ENCODE measurements at places on chromosomes 12 and 14. TPM values are rescaled to one million over a fixed set of nuclear protein-coding genes. Genes with fewer than 3 reads are reported as not detected.
A peak's percentile ranks its signal among the peaks of the same experiment; 100 is the strongest.

GRCh38 chr14:69852531-69853321 is 26.5 kb upstream of the SMOC1 start:
- H3K27ac ChIP-seq = no peak overlapping the region
- H3K4me1 ChIP-seq = no peaks in the 10 kb centered on the region
- no peaks in the 10 kb centered on the region for H3K36me3 ChIP-seq
- no peaks in the 10 kb centered on the region for H3K27me3 ChIP-seq

GRCh38 chr14:95784137-95784536 is 70.2 kb upstream of the TCL1A start:
- H3K4me1 ChIP-seq = no peaks in the 10 kb centered on the region
- H3K4me3 ChIP-seq = no peak overlapping the region
- peak; percentile 76 for DNase-seq
- H3K27me3 ChIP-seq = no peaks in the 10 kb centered on the region
- H3K27ac ChIP-seq = no peak overlapping the region

- H3K27me3 ChIP-seq = peaks cover 78% of the 10 kb centered on the region
- no peaks in the 10 kb centered on the region for H3K36me3 ChIP-seq
- H3K4me3 ChIP-seq = no peak overlapping the region
- no peak for DNase-seq
Measured at GRCh38 chr12:53765891-53766290, 14.1 kb upstream of the CISTR start.

DNA sequence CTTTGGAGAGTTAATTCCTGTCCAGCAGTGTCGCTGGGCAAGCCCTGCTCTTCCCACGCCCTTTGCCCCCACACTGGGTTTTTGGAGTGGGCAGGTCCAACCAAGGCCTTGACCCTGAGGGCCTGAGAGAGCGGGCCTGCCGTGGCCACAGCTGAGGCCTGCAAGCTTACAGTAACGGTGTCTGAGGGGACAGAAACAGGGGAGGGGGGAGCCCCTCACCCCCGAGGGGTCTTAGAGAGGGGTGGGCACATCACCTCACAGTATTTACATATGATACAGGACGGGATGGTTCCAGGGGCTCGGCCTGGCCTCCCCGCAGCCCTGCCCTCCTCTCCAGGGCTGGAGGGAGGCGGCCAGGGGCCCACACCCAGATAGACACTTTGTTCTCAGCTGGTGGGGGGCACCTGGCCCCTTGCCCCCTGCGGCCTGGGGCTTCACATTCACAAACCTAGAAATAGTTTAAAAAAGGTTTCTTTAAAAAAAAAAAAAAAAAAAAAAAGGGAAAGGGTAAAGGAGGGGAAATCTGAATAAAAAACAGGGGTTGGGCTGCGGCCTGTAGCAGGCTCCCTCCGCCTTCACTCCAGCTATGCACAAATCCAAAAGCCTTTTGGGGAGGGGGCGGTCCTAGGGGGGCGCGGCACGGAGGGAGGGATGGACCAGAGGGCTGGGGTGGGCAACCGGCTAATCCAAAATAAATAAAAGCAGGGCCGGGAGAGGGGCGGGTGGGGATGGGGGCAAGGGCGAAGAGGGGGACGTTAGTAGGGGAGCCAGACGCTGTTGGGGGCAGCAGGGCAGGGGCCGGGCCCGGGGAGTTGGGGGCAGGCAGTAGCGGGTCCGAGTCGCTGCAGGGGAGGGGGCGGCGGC is 14.8 kb upstream of the PLA2G1B start:
- H3K4me3 ChIP-seq = peak overlapping the region; percentile 30
- H3K4me1 ChIP-seq = no peaks in the 10 kb centered on the region
- no peaks in the 10 kb centered on the region for H3K36me3 ChIP-seq
- 0 out of 2 replicates have a peak overlapping the region, but pooled peaks have one; percentile 63 for H3K27ac ChIP-seq
- DNase-seq = peak; percentile 54

DNA sequence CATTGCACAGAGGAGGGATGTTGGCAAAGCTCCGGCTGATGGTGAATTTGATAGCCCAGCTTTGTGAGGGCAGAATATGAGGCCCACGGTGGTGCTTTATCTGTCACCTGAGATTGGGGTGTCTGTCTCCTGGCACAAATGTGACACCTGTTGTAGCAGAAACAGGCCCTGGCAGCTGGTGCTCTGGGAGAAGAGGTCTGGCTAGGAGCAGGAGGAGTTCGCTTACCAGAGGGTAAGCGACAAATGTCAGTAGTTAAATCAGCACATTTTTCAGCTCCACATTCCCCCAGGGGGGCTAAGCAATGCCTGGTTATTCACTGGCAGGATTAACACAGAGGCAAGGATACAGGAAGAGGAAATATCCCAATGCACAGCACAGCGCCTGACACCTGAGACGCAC is 71.1 kb downstream of the B4GALNT3 start:
- no peaks in the 10 kb centered on the region for H3K36me3 ChIP-seq
- no peaks in the 10 kb centered on the region for H3K27me3 ChIP-seq
- H3K27ac ChIP-seq = no peak overlapping the region
- H3K4me3 ChIP-seq = no peak overlapping the region
- no peaks in the 10 kb centered on the region for H3K4me1 ChIP-seq

Gene MYH6
- 0.23 TPM for total RNA-seq

GRCh38 chr12:109737631-109738030 is 24.0 kb downstream of the FAM222A start:
- no peak for DNase-seq
- peaks cover 19% of the 10 kb centered on the region for H3K4me1 ChIP-seq
- no peaks in the 10 kb centered on the region for H3K27me3 ChIP-seq
- no peaks in the 10 kb centered on the region for H3K36me3 ChIP-seq
- H3K4me3 ChIP-seq = no peak overlapping the region
- H3K27ac ChIP-seq = no peak overlapping the region

DNA sequence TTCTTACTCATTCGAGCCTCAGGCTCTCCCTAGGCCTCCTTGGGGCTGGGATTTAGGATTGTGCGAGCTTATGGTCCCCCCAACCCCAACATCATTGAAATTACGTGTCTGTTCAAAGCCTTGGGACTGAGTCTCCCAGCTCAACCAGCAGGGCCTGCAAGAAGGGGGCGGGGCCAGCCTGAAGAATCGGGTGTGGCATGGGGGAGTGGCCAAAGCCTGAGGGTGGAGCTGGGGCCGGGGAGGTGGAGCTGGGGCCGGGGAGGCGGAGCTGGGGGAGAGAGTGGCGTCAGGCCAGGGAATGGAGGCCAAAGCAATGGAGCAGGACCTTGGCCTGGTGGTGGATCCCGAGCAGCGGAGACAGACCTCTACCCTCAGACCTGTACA is 24.3 kb upstream of the HSPB8 start:
- peak; percentile 97 for DNase-seq
- peaks cover 9% of the 10 kb centered on the region for H3K4me1 ChIP-seq
- H3K27ac ChIP-seq = peak overlapping the region; percentile 98
- H3K27me3 ChIP-seq = no peaks in the 10 kb centered on the region
- H3K36me3 ChIP-seq = peaks cover 14% of the 10 kb centered on the region
- peak overlapping the region; percentile 95 for H3K4me3 ChIP-seq

DNA sequence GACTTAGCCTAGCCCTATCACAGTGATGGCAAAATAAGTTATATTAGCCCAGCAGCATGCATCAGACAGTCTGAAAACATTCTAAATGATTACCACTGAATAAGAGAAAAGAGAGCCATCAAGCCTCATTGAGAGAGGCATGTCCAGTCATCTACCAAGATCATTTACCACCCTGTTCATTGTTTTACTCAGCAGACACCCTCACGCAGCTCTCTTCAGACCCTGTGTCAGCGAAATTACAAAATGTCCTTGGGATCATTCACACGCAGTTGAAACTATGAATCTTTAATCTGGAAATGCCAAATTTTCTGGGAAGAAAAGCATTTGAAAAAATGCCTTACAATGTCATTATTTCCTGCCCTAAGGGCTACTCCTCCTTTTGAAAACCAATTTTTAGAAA is 89.5 kb downstream of the PTPRO start:
- no peak for DNase-seq
- H3K27ac ChIP-seq = no peak overlapping the region
- no peak overlapping the region for H3K4me3 ChIP-seq
- H3K27me3 ChIP-seq = no peaks in the 10 kb centered on the region
- H3K4me1 ChIP-seq = no peaks in the 10 kb centered on the region

DNA sequence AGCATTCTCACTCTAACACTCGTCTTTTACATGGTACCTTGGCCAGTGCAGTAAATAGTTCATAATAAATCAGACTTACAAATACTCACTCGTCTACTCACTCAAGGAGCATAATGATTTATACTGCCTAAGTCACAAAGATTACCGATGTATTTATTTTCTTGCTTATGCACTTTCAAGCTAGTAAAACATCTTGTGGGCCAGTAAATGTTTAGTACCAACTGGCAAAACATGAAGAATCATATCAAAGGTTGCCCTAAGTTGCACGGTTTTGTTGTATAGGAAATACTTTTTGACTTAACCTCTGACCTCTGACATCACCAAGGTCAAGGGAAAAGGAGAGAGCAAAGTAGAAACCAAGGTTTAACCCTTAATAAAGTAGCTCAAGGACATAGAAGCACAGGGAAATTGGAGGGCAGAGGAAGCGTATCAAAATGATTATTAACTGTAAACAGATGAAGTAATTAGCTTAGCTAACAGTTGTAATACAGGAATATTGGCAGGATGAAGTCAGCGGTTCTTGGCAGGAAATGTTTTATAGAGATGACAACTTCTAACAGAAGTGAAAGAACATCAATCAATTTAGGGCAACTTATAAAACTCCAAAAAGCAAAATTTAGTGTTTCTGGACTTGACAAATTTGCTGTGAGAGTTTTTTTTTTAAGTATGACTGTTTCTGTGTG is 131.9 kb downstream of the HMGA2 start:
- no peak for DNase-seq
- no peak overlapping the region for H3K4me3 ChIP-seq
- H3K27ac ChIP-seq = no peak overlapping the region
- no peaks in the 10 kb centered on the region for H3K27me3 ChIP-seq

DNA sequence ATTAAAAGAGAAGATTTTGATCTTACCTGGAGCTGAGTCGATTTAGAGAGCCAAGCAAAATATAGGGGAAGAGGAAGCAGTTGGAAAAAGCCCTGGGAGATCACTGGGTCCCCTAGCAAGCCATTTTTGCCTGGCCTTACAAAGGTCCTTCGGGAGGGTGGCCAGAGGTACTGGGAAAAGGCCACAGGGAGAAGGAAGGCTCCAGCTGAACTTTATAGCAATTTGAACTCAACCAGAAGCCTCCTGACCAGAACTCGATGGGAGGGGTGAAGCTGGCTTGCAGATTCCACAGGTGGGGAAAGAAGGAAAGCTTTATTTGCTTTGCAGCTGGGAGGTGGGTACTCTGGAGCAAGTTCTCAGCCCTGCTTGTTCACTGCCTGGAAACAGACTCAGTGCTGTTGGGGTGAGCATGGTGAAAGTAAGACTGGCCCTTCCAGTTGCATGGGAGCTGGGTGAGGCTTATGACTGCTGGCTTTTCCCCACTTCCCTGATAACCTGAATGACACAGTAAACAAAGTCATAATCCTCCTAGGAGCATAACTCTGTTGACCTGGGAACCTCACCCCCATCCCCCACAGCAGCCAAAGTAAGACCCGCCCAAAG is 855.8 kb downstream of the FSCB start:
- no peak overlapping the region for H3K27ac ChIP-seq
- no peaks in the 10 kb centered on the region for H3K36me3 ChIP-seq
- no peak for DNase-seq
- H3K27me3 ChIP-seq = no peaks in the 10 kb centered on the region

Gene ERGIC2
- total RNA-seq = 77.1 TPM

Gene TAS2R20
- 3.9 TPM for total RNA-seq

DNA sequence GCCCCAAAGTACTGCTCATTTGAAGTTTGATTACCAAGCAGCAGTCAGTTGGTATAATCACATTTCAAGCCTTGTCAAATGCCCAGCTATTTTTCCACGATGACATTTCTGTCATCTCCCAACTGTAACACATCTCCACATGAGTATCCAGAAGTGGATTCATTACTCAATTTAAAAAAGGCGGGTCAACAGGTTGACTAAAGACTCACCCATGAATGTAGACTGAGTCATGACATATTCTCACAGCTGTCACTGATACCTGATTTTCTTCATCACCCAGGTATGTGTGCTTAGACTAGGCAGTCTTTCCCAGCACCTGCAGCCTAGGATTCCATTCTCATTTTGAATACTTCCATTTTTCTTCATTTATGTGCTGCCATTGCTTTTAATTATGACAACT is 75.1 kb upstream of the DBX2 start:
- H3K36me3 ChIP-seq = no peaks in the 10 kb centered on the region
- H3K4me1 ChIP-seq = peaks cover 1% of the 10 kb centered on the region
- no peaks in the 10 kb centered on the region for H3K27me3 ChIP-seq
- H3K4me3 ChIP-seq = no peak overlapping the region
- H3K27ac ChIP-seq = no peak overlapping the region

DNA sequence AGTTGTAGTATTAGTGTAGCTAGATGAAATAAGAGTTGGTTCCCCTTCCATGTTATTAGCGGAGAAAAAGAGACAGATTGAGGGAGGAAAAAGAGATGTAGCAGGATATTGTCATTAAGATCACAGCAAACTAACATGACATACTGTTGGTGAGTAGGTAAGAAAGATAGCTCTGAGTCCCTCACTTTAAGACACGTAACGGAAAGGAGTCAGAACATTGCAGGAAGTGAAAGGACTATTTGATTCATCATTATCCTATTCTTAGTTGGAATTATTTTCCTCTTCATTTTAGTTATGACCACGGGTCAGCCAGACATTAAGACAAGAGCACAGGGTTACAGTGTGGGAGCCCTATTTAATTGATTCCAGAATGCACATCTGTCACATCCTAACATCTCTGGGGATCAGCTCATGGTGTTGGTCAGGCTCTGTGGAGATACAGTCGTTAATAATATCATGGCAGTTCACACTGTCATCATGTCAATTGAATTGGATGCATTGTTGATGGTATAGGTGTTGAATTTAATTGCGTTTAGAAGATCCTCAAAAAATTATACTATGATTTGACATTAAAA is 55.0 kb downstream of the TMX1 start:
- H3K4me3 ChIP-seq = no peak overlapping the region
- no peak overlapping the region for H3K27ac ChIP-seq
- DNase-seq = no peak
- no peaks in the 10 kb centered on the region for H3K4me1 ChIP-seq
- no peaks in the 10 kb centered on the region for H3K27me3 ChIP-seq
- H3K36me3 ChIP-seq = no peaks in the 10 kb centered on the region

DNA sequence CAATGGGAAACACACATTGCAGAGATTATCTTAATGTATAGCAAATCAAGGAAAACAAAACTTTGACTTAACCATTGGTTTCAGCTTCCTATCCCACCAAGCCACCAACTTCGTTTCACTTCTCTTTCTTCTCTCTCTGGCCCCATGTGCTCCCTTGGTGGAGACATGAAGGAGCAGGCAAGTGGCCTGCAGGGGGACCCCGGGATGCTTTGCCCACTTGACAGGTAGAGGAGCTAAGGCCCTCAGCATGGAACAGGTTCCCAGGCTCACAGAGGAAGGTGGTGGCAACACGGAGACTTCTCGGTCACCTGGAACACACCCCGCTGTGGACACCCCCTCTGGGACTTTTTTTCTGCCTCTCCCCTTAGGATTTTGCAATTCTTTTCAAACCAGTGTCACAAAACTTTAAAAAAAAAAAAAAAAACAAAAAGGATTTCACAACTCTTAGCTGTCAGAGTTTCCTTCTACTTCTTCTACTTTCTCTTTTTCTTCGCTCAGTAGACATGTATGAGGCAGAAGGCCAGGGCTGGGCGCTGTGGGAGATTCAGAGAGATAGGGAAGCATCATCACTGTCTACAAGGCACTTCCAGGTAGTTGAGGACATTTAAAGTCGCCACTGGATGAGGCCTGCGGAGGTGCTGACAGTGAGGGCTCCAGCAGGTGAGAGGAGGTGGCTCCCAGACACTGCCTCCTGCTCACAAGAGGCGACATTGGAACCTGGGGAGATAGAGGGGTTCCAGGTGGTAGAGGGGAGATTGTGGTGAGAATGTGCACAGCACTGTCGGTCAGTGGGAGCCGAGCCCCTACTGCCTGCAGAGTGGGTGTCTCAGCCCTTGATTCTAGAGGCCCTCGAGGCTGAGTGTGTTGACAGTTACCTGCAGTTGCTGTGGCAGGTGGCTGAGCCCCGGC is 119.6 kb downstream of the GCH1 start:
- no peaks in the 10 kb centered on the region for H3K4me1 ChIP-seq
- H3K4me3 ChIP-seq = no peak overlapping the region
- DNase-seq = peak; percentile 68
